ENCODE measurements at places on chromosomes 6 and 20. TPM values are rescaled to one million over a fixed set of nuclear protein-coding genes. Genes with fewer than 3 reads are reported as not detected.

DNA sequence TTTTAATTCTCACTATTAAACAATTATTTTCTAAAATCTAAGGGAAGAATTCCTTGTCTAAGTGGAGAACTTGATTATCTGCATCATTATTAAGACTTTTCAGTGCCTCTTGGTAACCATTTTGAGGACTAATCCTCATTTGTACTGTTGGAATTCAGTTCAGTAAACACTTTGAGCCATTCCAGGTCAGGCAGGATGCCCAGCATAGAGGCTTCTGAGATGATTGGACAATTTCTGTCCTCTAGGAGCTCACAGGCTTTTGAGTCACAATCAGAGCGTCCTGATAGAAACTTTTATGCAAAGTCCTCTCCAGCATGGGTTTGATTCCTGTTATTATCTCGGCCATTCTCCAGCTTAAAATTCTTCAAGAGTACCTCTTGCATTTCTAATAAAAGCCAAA lies 1304.6 kb downstream of the EPHA7 start:
- no peak for DNase-seq

DNA sequence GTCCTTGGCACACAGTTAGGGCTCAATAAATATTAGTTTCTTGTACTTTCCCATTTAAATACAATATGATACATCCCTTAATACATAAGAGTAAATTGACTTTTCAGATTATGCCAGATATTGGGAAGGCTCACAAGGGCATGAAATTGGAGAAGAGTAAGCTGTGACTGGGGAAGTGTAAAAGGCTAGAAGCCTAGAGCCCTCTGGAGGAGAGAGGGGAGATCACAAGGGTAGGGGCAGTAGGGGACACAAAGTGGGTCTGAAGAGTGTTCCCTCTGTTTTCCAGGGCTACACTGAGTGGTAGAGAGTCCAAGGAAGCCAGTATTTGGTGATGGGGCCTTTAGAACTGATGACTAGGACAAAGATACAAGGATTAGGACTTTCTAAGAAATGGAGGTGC lies 562.9 kb upstream of the CHD6 start:
- DNase-seq = no peak

DNA sequence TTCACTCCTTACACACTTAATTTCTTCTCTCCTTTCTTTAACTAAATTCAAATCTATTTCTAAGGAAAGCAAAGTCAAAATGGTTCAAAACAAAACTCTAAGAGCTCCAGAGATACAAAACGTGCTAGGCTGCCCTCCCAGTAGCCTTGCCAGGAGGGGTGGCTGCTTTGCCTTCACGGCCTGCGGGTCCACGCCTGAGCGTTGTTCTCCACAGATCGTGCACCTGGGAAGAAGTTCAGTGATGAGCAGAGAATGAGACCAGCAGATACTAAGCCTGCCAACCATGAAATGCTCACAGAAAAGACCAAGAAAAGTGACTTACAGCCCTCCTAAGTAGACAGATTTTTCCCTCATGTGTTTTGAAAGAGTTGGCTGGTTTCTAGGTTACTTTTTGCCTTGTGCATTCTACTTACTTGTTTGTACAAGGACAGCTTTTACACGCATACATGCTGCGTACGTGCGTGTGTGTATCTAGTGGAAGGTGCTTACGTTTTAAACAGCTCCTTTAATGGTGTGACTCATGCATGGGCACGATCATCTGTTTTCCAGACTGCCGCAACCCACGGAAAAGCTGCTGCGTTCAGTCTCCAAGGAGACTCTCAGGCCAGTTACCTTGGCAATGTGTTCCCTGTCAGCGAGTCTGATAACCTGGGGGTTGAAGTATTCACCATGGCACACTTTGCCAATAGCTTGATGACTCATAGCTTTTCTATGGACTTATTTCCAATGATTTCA lies 32.4 kb upstream of the PBOV1 start:
- no peak for DNase-seq

DNA sequence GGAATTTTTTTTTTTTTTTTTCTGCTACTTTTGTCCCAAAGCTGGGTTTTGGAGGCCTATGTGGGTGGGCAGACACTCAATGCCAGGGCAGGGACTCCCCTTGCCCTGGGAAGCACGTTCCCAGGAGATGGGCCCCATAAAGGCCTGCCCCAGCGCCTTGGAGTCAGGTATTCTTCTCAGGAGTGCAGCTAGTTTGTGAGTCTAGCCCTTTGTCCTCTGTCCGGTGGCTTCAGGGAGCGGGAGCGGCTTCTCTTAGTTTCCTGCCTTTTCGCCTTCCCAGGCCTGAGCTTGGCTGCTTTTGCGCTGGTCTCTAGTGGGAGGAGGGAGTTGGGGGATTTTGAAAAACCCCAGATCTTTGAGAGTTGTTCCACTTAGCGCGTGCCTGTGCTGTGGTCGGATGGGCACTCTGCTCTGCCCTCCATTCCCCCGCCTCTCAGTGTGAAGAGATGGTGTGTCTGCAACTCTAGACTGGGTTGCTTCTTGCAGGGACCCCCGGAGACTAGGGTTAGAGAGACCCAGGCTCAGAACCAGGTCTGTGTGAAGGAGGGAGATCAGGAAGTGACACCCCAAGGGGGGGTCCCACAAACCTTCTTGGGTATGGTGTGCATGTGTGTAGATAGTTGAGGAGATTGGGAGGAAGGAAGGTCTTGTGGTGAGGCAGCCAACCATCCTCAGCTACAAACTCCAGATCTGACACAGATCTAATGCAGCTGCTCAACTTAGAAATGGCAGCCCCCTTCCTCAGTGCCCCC lies 1.3 kb downstream of the PLCG1 start:
- DNase-seq = peak; percentile 64

GRCh38 chr6:51569594-51569993 lies 517.8 kb downstream of the PKHD1 start:
- no peak for DNase-seq

DNA sequence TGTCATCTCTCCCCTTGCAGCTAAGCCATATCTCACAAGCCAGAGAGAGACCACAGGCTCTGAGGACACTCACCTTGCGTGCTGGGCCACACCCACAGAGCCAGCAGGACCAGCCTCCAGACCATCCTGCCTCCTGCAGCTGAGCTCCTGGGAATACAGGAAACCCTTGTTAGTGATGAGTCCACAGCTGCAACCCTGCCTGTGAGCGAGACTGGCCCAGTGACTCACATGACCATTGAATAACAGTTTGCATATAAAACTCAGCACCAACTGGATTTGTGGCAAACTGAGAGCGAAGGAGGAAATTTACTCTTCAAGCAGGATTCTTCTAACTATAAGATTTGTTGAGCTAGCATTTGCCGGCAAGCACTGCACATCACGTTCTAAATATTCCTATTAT lies 3.0 kb downstream of the THBS2 start:
- no peak for DNase-seq

GRCh38 chr20:15061955-15062354 lies 724.5 kb upstream of the FLRT3 start:
- DNase-seq = no peak

- DNase-seq = no peak
Measured at GRCh38 chr6:160379466-160379865, 31.3 kb downstream of the SLC22A3 start.

- no peak for DNase-seq
Measured at GRCh38 chr20:663315-664090, 10.5 kb upstream of the SRXN1 start.

- DNase-seq = no peak
Measured at GRCh38 chr6:92281571-92282076, 1137.7 kb downstream of the EPHA7 start.

DNA sequence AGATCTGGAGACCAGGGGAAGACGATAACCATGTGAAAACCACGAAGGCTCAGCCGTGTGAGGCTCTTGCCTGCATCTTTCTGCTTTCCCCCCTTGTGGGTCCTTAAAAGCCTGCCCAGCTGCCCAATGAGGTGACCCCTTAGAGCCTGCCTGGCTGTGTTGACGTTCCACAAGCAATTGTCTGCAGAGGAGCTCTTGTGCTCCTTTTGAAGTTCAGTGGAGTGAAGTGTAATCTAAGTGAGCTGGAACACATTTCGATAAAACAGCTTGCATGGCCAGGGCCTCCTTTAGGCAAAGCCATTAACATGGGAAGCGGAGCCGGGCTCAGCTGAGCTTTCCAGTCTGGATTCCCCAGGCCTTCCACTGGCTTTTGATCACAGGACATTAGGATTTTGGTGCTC lies 27.3 kb upstream of the TCP11 start:
- DNase-seq = no peak

DNA sequence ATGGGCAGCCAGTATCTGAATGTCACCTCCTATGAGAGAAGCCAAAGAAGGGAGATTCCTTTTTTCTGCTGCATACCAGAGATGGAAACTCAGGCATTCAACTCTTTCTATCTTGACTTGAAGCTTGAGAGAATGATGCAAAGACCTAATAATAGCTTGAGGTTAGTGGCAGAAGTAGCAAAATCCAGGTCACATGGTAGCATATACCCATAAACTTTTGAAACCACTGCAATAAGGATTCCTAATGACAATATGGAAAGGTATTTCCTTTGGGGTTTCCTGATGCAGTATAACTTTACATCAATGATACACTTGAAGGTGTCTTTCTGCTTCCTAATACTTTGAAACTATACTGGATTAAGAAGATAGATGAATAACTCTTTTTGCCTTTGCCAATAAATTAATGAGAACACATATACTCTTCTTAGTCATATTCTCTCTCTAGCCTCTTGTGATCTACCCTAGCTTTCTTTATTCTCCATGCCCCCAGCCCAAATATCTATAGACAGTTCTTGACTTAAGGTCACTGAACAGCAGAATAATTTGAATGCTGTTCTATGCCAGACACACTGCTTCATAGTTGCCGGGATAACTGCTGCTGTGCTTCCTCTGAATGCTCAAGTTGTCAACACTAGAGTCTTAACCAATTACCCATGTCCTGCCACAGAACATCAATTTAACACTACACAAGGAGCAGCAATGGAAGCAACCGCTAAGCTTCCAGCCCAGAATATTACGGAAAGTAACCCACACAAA lies 155.5 kb upstream of the SIM1 start:
- DNase-seq = no peak

DNA sequence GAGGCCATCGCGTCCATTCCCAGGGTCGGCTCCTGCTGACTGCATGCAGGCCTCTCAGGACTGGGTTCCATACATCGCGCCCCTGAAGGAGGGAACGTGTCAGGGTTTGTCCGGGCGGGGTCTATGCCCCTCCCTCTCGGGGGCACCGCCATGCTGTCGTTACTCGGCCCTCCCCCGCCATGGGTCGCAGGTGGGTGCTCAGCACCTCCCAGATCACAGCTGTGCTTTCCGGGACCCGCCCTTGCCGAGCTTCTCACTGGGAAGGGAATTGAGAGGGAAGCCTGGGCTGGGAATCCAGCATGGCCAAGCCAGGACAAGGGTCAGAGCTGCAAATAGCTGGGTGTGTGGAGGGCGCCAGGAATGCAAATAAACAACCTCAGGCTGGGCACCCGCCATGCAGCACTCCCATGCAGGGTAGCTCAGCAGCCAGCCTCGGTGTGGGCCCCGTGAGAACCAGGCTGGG lies at the start of gene FRMD1:
Gene FRMD1 (minus strand): TSS at position 270 of the 463 bp plus-strand sequence. CDS start 118 bp downstream, at position 152.
- DNase-seq = no peak

DNA sequence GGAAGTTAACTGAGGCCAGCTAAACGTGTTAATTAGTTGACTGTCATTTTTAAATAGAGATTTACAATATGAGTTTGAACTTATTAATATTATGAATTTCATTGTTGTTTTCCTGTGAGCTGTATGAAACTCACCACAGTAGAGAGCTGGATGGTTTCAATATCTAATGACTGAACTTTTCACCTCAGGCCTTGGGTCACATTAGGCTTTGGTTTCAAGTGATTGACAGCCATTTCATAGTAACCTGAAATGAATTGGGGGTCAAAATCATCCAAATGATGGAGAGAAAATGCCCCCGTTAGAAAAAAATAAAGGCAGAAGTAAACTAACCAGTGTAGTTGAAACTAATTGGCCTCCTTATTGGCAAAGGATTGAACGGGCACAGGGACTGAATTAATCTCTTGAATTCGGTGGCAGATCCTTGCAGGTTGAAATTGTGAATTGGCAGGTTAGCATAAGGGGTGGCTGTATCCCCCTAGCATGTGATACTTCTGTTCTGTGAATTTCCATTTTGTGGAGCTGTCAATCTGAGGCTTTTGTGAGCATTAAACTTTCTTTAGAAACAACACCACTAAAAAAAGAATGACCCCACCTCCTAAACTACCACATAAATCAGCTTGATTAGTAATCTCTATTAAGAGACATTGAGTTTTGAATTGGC lies 155.1 kb upstream of the MMS22L start:
- DNase-seq = no peak

GRCh38 chr6:158801655-158802294 lies 17.4 kb downstream of the EZR start:
- no peak for DNase-seq

DNA sequence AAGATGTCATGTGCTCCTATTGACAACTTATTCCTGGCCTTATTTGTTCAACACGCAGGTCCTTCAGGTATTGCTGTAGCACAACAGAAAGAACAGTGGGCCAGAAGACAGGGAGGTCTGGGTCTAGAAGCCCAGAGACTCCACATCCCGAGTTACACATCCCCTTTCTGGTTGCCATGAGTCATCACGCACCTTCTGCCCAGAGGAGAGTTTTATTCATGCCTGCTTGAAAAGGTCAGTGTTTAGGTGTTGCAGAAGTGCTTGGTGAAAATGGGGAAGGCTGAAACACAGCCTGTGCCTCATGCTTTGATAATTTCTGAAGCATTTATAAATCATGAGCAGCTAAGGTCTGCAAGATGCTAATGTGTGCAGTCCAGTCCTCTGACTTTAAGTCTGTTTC lies 256.4 kb downstream of the GMPR start:
- no peak for DNase-seq

GRCh38 chr6:37691904-37692806 lies 5.5 kb downstream of the MDGA1 start:
- peak; percentile 83 for DNase-seq

DNA sequence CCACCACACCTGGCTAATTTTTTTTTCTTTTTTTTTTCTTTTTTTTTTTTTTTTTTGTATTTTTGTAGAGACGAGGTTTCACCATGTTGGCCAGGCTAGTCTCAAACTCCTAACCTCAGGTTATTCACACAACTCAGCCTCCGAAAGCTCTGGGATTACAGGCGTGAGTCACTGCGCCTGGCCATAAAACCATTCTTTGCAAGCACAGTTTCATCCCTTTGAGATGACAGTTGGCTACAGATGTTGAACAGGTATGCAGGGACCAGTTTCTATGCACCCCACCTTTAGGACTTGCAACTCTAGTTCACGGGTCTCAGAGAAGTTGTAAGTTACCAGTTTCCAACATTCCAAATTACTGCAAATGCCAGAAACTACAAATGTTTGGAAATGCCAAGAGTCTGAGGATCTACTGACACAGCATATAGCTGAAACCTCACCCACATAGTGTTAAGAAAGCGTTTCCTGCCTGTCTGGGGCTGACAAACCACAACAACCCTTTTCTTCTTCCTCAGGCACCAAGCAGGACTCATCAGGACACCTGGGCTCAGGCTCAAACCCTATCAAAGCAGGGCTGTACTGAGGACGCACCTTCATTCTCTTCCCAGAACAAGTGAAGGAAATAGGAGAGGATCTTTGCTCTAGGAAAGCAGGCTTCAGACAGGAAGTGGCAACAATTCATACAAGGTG lies 22.9 kb downstream of the ARHGAP18 start:
- peak; percentile 59 for DNase-seq

Gene FOXQ1
- total RNA-seq = not detected

Gene NUDT3
- 10.0 TPM for total RNA-seq

Gene PRSS16
- 1.6 TPM for total RNA-seq

Gene DTD1
- 33.4 TPM for total RNA-seq

Gene MPIG6B
- not detected for total RNA-seq

Gene AARS2
- total RNA-seq = 14.8 TPM

Gene CNBD2
- total RNA-seq = 4.6 TPM
